ENCODE measurements at places on chromosomes 2 and 18.

GRCh38 chr2:207640661-207641060 is 15.5 kb upstream of the METTL21A start:
- DNase-seq, result no peak

DNA sequence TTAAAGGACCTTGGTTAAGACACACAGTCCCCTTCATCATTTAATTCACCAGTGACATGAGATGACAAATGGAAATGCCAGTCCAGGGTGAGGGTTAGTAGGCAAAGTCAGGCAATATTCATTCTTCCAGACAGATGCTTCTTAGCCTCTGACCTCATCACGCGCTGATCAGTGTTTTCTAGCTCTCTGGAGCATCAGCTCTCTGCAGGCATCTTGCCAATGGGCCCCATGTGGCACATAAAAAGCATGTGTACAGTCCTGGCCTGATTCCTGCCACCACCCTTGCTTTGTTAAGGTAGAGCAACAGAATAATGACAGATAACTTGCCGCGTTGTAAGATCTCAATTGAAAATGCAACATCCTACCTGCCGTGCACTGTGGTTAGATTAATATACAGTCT is 20.3 kb upstream of the NPAS2 start:
- no peak for DNase-seq

GRCh38 chr2:14018620-14019019 is 613.9 kb upstream of the LRATD1 start:
- no peak for DNase-seq

- DNase-seq, result no peak
Measured at GRCh38 chr2:165852394-165852793, 58.3 kb upstream of the GALNT3 start.

DNA sequence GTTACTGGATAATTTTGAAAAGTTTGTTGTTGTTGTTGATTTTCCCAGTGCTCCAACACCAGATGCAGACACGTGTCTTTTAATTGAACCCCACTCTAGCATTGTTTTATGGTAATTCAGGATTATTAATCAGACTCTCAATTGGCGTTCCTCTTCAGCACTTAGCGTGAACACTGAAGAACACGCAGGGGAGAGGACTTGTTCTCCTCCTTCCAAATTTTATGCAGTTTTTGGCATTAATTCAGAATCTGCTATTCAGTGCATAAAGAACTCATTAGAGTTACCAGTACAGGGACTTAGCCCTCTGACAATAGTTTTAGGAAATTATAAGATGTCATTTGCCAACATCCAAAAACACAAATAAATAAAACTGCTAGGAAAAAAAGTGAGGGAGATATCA is 75.5 kb downstream of the SNTG2 start:
- DNase-seq, result no peak

DNA sequence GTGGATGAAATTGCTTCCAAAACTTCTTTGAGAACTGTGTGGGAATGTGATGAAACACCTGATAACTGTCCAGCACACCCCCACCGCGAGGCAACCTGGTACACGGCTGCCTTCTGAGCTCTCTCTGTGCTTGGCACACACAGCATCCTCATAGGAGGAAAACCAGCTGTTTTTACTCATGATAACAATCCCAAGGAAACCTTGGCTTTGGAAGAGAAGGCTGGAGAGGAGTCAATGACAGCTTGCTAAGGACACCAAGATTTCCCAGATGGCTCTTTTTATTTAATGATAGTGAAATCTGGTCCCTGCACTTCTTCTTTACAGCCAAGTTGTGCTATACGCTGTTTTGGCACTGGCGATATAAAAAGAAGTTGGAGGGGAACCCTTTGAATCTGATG is 232.5 kb upstream of the FN1 start:
- DNase-seq, result no peak

DNA sequence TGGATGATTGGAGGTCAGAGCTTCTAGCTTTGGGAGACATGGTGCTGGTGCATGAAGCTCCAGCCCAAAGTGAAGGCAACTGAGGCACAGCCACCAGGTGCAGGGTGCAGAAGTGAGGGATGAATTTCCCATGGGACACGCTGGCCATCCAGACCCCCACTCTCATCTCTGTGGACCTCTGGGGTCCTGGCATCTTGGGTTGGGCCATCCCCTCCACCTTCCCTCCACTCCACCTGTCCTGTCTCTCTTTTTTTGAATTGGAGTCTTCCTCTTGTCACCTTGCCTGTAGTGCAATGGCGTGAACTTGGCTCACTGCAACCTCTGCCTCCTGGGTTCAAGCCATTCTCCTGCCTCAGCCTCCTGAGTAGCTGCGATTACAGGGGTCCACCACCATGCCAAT is 3.4 kb downstream of the NGEF start:
- DNase-seq, result no peak

DNA sequence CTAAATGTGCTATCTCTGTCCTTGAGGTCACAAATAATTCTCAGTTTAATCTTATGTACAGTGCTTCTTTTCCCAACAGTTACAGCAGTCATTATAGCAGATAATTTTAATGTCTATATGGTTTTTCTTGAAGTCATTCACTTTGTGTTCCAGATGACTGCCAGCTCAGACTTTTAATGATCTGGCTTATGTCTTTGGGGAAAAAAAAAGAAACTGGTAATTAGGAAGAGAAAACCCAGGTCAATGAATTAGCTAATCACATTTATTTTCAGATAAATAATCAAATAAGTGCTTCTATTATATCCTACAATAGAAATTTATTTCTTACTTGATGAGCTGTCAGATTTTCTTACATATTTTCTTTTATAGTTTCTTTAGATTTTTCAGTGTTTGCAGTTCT is 96.0 kb downstream of the COMMD1 start:
- no peak for DNase-seq

All from 8988T (cell line).